Aorta (tissue), 5 donors: ENCODE measurements at places on chromosomes 13 and 19. TPM values are rescaled to one million over a fixed set of nuclear protein-coding genes. Genes with fewer than 3 reads are reported as not detected.

KCNK6 gene
- total RNA-seq: 13.1 TPM

KLC3 gene
- total RNA-seq: not detected

DNA sequence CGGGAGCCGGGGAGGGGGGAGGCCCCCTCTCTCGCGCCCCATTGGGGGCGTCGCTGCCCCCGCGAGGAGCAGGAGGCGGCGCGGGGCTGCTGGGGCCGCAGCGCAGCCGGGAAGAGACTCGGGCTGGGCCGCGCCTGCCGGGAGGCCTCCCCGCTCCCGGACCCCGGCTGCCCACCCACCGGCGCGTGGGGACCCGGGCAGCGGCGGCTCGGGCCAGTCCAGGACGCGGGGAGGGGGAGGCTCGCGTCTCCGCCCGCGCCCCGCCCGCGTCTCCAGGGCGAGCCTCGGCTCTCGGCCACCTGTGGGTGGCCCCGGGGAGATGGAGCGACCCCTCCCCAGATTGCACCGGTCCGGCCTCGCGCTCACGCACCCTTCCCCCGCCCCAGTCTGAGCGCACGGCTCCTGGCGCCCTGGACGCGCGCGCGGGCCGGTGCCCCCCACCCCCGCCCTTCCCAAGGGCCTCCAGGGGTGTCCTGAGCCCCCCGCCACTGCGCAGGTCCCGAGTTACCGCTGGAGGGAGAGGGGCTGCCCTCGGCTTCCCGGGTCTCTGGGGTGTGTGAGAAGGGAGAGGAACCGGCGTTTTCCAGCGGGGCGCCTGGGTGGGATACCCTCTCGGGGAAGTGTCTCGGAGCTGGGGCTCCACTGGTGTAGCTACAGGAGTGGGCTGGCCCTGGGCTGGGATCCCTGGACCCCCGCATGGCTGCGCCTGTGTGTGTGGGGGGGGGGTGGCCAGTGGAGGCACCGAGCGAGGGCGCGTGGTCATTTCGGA, 645 bp downstream of the PALM start:
- peak overlapping the region; percentile 8 for H3K4me3 ChIP-seq
- no peaks in the 10 kb centered on the region for H3K36me3 ChIP-seq
- H3K27ac ChIP-seq: no peak overlapping the region
- no peaks in the 10 kb centered on the region for H3K27me3 ChIP-seq
- DNase-seq: no peak

AKAP8L gene
- total RNA-seq: 106 TPM

GRCh38 chr13:23414682-23415081, 18.8 kb downstream of the SACS start:
- no peaks in the 10 kb centered on the region for H3K27me3 ChIP-seq
- no peak for DNase-seq
- no peak overlapping the region for H3K27ac ChIP-seq

GRCh38 chr13:100535426-100536135, 53.0 kb downstream of the GGACT start:
- H3K27me3 ChIP-seq: no peaks in the 10 kb centered on the region
- H3K4me1 ChIP-seq: no peaks in the 10 kb centered on the region
- H3K36me3 ChIP-seq: no peaks in the 10 kb centered on the region
- DNase-seq: no peak
- no peak overlapping the region for H3K27ac ChIP-seq

- H3K4me1 ChIP-seq: no peaks in the 10 kb centered on the region
- H3K27me3 ChIP-seq: no peaks in the 10 kb centered on the region
- H3K36me3 ChIP-seq: no peaks in the 10 kb centered on the region
- DNase-seq: no peak
- no peak overlapping the region for H3K4me3 ChIP-seq
Observed at GRCh38 chr13:28044608-28045007, 55.8 kb downstream of the FLT3 start.

FCAR gene
- 2.0 TPM for total RNA-seq

GRCh38 chr19:17751912-17752273, 616 bp downstream of the FCHO1 start:
- DNase-seq: no peak
- no peaks in the 10 kb centered on the region for H3K27me3 ChIP-seq
- no peak overlapping the region for H3K27ac ChIP-seq

DNA sequence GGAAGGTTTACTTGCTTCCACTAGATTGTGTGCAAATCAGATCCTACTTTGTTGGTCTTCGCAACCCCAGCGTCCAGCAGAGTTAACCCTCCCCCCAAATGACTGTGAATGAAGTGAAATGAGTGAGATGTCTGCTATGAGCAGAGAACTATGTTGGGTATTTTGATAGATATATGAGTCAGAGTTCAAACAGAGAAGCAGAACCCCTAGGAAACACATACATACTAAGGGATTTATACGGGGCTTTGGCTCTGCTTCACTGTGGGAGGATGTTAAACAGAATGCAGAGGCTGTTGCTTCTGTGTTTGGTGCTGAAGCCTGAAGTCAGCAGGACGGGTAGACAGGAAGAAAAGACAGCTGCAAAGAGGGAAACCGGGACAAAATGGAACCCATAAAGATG, 197.0 kb downstream of the MZT1 start:
- no peak overlapping the region for H3K4me3 ChIP-seq
- no peak for DNase-seq
- H3K27ac ChIP-seq: no peak overlapping the region
- no peaks in the 10 kb centered on the region for H3K36me3 ChIP-seq
- H3K27me3 ChIP-seq: no peaks in the 10 kb centered on the region

LRP3 gene
- total RNA-seq: 27.2 TPM

MEX3D gene
- total RNA-seq: 16.1 TPM

GRCh38 chr13:108834193-108834592, 204.8 kb downstream of the MYO16 start:
- H3K4me3 ChIP-seq: no peak overlapping the region
- no peaks in the 10 kb centered on the region for H3K36me3 ChIP-seq
- DNase-seq: no peak
- no peaks in the 10 kb centered on the region for H3K27me3 ChIP-seq
- no peak overlapping the region for H3K27ac ChIP-seq
- H3K4me1 ChIP-seq: no peaks in the 10 kb centered on the region

DNA sequence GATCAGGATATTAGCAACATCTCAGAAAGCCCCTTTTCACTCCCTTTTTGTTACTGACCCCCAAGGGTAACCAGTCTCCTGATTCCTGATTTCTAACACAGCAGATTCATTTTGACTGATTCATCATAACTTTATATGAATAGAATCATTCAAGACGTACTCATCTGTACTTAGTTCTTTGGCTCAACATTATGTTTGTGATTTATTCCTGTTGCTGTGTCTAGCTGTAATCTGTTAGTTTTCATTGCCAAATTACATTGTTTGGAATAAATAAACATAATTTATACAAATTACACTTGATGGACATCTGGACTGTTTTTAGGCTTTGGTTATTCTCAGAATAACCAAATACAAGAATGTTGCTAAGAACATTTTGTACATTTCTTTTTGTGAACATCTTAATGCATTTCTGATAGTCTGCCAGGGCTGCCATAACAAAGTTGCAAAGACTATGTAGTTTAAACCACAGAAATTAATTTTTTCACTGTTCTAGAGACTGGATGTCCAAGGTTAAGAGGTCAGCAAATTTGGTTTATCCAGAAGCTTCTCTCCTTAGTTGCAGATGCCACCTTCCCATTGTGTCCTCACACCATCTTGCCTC, 62.8 kb upstream of the EDNRB start:
- H3K4me3 ChIP-seq: no peak overlapping the region
- no peak for DNase-seq
- no peaks in the 10 kb centered on the region for H3K36me3 ChIP-seq

- H3K36me3 ChIP-seq: no peaks in the 10 kb centered on the region
- no peak for DNase-seq
- H3K27me3 ChIP-seq: no peaks in the 10 kb centered on the region
- no peak overlapping the region for H3K4me3 ChIP-seq
- no peaks in the 10 kb centered on the region for H3K4me1 ChIP-seq
Observed at GRCh38 chr13:44489751-44490150, 86.4 kb downstream of the TSC22D1 start.

CGB3 gene
- total RNA-seq: not detected

DNA sequence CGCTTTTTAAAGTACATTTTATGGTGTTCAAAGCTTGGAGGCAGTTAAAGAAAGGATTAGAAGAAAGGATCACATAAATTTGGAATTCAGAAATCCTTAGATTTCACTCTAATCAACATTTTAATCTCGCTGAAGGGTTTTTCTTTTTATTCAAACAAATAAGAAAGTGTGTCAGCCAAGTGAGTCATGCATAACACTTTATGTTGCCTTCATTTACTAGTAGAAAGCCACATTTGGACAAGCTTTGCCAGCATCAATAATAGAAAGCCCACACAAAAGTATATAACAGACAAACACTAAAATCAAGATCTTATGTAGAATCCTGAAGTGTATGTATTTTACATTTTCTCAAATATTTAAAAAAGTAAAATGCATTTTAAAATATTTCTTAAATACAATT, 154.9 kb upstream of the TRPC4 start:
- no peaks in the 10 kb centered on the region for H3K36me3 ChIP-seq
- no peaks in the 10 kb centered on the region for H3K4me1 ChIP-seq
- no peaks in the 10 kb centered on the region for H3K27me3 ChIP-seq

DNA sequence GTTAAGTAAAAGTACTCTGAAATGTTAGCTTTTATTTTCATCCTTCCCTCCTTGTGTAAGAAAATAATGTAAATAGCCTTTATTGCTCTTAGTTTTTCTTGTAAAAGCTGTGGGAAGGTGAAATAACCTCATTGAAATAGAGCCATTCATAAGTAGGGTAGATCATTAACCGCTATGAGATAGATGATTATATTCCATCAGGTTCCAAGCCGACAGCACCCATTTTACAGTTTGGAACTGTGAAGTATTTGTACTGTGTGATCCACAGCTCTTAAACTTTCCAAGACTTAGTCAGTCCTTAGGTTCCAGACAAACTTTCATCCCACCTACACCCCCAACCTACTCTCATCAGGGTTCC, 216.5 kb downstream of the TSHZ3 start:
- no peaks in the 10 kb centered on the region for H3K36me3 ChIP-seq
- no peaks in the 10 kb centered on the region for H3K27me3 ChIP-seq
- no peak for DNase-seq

- no peaks in the 10 kb centered on the region for H3K4me1 ChIP-seq
- no peaks in the 10 kb centered on the region for H3K27me3 ChIP-seq
- H3K27ac ChIP-seq: no peak overlapping the region
- DNase-seq: peak; percentile 62
- no peak overlapping the region for H3K4me3 ChIP-seq
Observed at GRCh38 chr19:29529646-29530539, 4.1 kb downstream of the VSTM2B start.

SLC27A5 gene
- 8.1 TPM for total RNA-seq

UGGT2 gene
- 52.1 TPM for total RNA-seq

DNA sequence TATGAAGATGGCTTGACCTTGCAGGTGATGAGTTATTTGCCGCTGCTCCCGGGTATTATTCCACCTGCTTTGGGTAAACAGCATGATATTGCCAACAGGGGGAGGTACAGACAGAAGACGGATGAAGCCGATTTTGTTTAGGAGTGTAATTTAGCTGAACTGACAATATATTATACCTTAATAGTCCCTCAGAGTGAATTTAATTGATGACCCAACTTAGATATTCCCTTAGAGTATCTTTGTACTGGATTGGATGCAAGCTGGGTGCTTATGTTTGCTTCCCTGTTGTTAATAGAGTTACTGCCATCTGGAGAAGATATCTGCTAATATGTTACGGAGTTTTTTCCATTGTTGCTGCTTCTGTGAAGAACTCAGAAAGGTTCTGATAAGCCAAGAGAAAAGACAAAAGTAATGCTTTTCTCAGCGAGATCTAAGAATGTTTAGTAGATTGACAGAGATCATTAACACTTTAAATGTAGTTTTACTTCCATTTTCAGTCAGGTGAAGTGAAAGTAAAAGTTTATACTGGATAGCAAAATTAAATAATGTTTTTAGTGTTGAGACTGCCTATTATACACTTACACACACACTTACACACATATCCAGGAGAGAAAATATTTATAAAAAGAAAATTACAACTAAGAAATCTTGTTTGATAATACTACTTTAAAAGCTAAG, 2220.8 kb upstream of the PCDH20 start:
- no peaks in the 10 kb centered on the region for H3K27me3 ChIP-seq
- no peak for DNase-seq
- H3K4me3 ChIP-seq: no peak overlapping the region
- H3K4me1 ChIP-seq: no peaks in the 10 kb centered on the region

DNA sequence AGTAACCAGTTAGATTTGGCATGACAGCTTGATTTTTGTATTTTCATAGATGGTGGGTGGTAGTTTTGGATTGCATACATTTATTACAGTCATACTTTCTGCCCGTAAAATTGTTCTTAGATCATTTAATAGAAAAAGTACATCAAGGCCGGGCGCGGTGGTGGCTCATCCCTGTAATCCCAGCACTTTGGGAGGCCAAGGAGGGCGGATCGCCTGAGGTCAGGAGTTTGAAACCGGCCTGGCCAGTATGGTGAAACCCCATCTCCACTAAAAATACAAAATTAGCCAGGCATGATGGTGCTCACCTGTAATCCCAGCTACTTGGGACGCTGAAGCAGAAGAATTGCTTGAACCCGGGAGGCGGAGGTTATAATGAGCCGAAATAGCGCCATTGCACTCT, 55.0 kb upstream of the UBE2L5 start:
- no peaks in the 10 kb centered on the region for H3K36me3 ChIP-seq
- no peak for DNase-seq
- H3K27me3 ChIP-seq: no peaks in the 10 kb centered on the region
- no peak overlapping the region for H3K27ac ChIP-seq
- no peak overlapping the region for H3K4me3 ChIP-seq
- no peaks in the 10 kb centered on the region for H3K4me1 ChIP-seq

GRCh38 chr13:49000247-49000646, 24.5 kb downstream of the FNDC3A start:
- H3K36me3 ChIP-seq: no peaks in the 10 kb centered on the region
- H3K27me3 ChIP-seq: no peaks in the 10 kb centered on the region
- H3K4me3 ChIP-seq: no peak overlapping the region

FFAR3 gene
- total RNA-seq: 0.32 TPM

DNA sequence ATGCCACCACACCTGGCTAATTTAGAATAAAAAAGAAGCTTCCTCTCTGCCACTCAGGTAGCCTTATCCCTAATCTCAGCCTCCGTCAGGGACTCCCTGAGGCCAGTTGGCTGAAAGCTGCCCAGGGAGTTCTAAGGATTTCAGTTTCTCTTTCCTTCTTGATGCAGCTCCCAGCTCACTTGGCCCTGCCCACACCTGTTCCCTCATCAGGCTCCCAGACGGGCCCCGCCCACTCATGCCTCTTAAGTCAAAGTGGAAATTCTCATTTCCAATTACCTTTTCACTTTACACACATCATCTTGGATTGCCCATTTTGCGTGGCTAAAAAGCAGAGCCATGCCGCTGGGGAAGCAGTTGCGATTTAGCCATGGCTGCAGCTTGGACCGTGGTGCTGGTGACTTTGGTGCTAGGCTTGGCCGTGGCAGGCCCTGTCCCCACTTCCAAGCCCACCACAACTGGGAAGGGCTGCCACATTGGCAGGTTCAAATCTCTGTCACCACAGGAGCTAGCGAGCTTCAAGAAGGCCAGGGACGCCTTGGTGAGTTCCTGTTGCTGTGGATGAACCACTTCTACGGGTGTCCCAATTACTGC, at the start of gene IFNL1:
IFNL1 (plus strand) TSS at position 353 of the 591 bp plus-strand sequence; CDS start at position 368, 15 bp downstream.
- no peaks in the 10 kb centered on the region for H3K27me3 ChIP-seq
- DNase-seq: peak; percentile 42
- no peak within 1 kb of the TSS for H3K27ac ChIP-seq
- H3K4me3 ChIP-seq: no peak within 1 kb of the TSS
- no peaks in the 10 kb centered on the region for H3K4me1 ChIP-seq
